ENCODE measurements at places on chromosomes 7 and 10.
A peak's percentile ranks its signal among the peaks of the same experiment; 100 is the strongest.

GRCh38 chr7:45021604-45022296 is 21.7 kb downstream of the CCM2 start:
- peak; percentile 49 for DNase-seq

DNA sequence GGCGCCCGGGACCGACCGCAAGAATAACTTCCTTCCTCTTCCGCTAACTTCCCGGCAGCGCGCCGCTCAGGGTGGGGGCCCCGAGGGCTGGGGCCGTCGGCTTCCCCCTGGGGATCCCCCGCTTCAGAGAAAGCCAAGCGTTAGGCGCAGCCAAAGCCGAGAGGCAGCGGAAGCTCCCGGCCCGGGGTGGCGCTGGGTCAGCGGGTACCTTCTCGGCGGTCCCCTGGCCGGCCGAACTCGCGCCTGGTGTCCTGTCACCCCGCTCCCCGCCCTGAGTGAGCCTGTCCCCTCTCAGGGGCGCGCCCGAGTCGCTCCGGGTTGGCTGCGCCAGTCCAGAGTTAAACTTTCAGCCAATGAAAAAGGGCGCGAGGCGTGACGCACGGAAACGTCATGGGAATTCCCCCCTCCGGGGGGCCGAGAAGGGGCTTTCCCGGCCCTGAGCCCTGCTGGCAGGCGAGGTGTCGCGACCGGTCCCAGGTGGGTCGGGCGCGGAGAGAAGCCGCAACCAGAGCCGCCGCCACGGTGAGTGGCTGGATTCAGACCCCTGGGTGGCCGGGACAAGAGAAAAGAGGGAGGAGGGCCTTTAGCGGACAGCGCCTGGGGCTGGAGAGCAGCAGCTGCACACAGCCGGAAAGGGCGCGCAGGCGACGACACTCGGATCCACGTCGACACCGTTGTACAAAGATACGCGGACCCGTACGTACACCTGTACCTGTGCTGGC is 1.3 kb upstream of the NFKB2 start:
- peak; percentile 80 for DNase-seq

DNA sequence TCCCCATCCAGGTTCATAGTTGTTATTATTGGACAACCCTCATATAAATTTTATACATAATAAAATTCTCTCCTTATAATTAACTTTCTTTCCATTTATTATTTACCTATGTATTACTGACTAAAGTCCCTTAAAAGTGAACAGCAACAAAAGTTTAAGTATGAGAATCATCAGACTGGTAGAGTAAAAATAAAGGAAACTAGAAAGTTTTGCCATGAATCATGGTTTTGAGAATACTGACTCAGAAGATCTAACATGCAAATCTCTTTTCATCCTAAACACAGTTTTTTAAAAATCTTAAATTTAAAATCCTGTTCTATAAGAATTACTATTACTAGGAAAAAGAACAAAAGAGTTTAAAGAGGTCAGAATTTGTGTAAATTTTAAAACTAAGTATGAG is 32.1 kb downstream of the HERC4 start:
- peak; percentile 31 for DNase-seq

DNA sequence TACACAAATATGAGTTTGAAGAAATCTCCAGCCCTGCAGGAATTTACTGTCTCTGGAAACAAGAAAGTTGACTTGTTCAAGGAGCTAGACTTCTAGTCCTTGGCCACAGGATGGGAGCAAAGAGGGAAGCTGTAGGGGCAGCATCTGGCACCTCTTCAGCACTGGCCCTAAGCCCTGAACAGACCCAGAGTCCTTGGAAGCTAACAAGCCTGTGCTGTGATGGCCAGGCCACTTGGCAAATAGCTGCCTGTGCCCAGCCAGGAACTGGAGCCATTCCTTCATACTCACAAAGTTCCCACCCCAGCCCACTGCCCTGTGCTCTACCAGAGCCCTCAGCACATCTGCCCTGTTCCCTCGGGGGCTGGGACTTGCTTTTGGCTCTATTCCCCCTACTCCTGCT is 9.4 kb upstream of the COL13A1 start:
- DNase-seq, result no peak

DNA sequence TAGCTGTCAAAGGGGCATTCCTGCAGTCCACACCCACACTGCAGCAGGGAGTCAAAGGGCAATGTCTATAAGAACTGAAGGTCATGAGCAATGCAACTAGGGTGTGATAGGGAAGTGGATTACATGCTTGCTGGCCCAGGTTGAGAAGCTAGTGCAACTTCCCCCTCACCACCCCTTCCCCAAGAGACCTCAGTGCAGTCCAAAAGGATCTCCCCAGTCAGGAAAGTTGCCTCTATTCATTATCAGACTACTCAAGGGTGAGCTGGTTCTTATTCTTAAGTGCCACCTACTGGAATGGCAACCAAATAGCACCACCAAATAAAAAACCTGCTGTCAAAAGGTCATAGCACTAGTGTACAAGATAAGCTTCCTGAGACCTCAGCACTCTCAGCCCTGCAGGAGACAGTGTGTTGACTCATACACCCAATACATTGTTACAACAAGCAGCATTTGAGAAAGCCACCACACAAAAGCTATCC is 28.2 kb downstream of the MTERF1 start:
- no peak for DNase-seq

DNA sequence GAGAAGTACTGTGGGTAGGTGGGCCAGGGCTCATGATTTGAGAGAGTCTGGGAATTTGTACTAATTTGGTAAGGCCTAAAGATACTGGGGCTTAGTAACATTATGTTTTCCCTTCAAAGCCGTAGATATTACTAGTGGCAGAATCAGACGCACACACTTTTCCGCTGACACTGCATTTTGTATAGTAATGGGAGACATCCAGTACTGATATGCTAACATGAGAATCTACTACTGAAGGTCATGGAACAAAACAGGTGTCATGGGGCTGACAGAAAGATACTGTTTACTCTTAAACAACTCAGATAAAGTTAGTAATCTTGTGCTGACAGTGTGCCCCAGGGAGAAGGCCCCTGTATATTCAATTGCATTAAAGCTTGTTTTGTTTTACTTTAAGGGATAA is 11.1 kb upstream of the GIMAP7 start:
- no peak for DNase-seq

- no peak for DNase-seq
These were observed 22.6 kb downstream of the CPXM2 start for GRCh38 chr10:123869020-123869414.

Data from astrocyte (in vitro differentiated cells and primary cell).